ENCODE measurements at places on chromosomes 12 and 14.

GRCh38 chr14:104541905-104542465, 37.6 kb upstream of the C14orf180 start:
- no peak for DNase-seq

GRCh38 chr12:91606662-91607377, 424.2 kb upstream of the DCN start:
- no peak for DNase-seq

DNA sequence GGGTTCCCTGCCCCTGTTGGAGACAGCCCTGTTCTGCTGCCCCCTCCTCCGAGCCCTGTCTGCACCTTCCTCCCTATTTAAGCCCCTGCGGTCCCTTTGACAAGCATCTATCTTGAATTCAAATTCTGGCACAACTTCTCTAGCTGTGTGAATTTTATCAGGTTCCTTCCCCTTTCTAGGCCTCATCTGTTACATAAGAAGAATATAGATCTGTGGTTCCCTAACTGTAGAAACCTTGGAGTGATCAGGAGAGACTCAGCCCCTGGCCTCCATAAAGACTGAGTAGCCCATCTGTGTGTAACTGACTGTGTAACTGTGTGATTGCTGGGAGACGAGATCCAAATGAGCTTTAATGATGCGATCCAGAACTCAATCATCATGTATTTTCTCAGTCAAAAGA, 13.0 kb upstream of the RACGAP1 start:
- no peak for DNase-seq

DNA sequence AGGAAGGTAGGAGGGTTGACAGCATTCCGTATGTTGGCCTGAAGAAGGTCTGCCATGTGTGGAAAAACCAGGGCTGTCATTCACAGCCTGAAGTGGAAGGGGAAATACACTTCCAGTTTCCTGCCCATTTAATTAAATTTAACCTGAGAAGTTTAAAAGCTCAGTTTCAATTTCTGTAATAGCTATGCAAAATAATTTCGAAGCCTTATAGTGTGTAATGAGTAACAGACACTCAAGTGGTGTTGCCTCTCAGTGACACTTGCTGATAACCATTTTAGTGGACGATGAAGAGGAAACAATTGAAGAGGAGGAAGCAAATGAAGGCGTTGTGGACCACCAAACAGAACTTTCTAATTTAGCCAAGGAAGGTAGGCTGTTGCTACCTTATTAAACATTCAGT, 44.8 kb downstream of the EP400 start:
- no peak for DNase-seq

DNA sequence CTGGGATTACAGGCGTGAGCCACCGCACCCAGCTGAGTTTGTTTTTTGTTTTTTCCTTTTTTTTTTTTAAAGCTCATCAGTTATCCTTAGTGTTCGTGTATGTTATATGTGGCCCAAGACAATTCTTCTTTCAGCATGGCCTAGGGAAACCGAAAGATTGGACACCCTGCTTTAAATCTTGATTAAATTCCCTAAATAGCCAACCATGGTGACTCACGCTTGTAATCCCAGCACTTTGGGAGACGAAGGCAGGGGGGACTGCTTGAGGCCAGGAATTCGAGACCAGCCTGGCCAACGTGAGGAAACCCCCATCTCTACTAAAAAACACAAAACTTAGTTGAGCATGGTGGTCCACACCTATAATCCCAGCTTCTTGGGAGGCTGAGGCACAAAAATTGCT, 131.1 kb downstream of the MED13L start:
- DNase-seq = no peak
